ENCODE measurements at places on chromosomes 6 and 20.

GRCh38 chr20:46438156-46438750, 31.8 kb upstream of the ELMO2 start:
- DNase-seq: no peak

- peak; percentile 15 for DNase-seq
These were observed 27.8 kb downstream of the CASS4 start for GRCh38 chr20:56439771-56440291.

- no peak for DNase-seq
These were observed 8.2 kb downstream of the SENP6 start for GRCh38 chr6:75609639-75610590.

DNA sequence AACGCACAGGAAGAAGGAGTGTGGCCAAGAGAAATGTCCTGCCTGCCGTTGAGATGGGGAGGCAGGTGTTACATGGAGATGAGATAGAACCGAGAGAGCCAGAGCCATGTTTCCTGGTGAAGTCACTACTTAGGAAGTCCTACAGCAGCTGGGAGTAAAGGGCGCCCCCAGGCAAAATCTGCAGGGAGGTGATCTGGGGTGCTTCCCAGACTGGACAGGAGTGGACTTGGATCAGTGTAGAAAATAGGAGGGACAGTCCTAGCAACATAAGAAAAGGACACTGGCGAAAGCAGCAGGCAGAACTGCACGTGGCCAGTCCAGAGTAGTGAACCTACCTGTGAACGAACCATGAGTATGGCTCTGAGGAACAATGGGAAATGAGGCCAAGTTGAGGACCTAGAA, 85.3 kb downstream of the CD164 start:
- DNase-seq: no peak

- no peak for DNase-seq
These were observed 869 bp downstream of the COL21A1 start for GRCh38 chr6:56246541-56246880.

DNA sequence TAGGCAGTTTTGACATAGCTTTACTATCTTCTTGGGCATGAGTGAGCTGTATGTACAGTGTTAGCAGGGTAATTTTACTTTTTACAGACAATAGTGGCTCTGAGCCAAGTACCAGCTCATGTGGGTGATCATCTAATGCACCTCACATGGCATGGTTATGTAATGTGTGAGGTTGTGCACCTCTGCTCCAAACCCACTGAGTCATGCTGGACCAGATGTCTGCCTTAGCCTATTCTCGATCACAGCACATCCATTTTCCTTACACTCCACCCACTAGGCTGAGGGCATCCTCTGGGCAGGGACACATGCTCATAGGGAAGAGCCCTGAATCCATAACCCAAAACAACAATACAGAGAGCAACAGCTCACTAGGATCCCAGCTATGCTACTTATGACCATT, 71.6 kb upstream of the FBXL4 start:
- no peak for DNase-seq

DNA sequence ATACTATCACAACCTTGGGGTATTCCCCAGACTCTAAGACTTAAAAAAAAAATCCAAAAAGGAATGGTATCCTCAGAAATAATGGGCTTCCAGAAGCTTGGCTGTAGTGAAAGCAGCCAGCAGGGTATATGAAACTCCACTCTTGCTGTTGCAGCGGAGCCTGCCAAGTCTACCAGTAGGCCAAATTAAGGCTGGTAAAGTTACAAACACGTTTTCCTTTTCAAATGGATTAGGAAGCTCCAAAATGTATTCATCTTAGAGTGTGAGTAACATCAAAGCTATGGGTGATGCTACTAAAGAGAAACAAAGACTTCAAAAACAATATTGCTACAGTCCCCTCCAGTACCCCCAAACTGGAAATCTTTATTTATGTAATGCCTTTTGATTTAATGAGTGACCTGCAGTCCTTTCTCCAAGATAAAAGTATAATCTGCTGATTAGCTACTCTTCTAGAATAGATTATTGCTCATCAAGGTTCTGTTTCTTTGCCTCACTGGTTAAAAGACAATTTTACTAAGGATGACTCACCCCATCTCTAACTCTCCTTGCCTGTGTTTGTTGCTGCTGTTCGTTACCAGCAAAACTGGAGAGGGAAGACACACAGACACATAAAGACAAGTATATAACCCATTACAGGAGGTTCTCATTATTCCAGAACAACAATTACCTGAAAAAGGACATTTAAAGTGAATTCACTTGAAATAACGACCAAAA, 84.9 kb downstream of the BTBD9 start:
- no peak for DNase-seq

- no peak for DNase-seq
These were observed 1.5 kb upstream of the CCR6 start for GRCh38 chr6:167121335-167121841.

GRCh38 chr6:159989492-159990480, 20.9 kb downstream of the IGF2R start:
- no peak for DNase-seq

DNA sequence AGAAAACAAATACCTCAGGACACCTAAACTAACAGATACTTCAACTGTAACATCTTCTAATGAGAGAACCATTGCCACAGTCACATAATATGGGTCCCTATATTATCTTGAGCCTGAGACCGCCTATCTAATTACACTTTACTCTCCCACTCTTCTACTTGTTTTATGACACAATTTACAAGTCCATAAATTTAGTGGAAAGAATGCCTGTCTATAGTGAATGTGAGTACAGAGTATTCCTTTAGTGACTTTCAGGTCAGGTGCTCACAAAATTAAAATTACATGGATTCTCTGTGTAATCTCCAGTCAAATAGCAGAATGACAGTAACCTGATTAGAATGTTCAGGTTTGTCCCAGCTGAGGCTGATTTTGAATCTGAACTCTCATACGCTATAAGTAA, 624.1 kb downstream of the PKHD1 start:
- DNase-seq: no peak

GRCh38 chr6:128889870-128890269, 6.9 kb downstream of the LAMA2 start:
- DNase-seq: no peak

DNA sequence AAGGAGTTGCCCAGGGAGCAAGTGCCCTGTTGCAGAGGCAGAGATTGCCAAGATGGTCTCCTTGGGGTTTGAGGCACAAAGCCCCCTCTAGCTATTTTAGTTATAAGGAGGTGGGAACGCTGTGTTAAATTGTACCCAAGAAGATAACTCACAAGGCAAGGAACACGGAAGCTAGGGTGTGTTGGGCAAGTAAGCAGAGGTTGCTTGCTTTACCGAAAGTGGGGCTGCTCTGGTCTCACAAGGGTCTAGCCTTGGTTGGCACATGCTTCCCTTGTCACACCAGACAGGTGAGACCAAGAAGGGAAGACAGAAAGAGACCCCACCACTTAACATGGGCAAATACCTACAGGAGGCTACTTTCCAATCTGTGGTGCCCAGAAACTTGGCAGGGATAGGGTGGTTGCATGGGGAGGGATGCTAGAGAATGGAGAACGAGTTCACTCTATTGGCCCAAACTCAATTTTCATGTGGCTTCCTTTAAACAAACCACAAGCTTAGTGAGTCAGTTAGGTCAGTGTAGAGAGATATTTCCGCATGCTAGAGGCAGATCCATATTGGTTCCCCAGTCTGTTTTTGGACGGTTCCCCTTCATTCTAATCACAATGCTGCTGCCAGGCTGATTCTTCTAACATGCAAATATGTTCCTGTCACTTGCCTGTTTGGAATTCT, 42.4 kb downstream of the PLAGL1 start:
- DNase-seq: no peak
